Activated CD8-positive, alpha-beta memory T cell treated with anti-CD3 and anti-CD28 coated beads for 1 hour (primary cell): ENCODE measurements at places on chromosomes 12 and 14.

GRCh38 chr12:80472236-80472635 is 28.2 kb downstream of the PTPRQ start:
- no peak for DNase-seq

DNA sequence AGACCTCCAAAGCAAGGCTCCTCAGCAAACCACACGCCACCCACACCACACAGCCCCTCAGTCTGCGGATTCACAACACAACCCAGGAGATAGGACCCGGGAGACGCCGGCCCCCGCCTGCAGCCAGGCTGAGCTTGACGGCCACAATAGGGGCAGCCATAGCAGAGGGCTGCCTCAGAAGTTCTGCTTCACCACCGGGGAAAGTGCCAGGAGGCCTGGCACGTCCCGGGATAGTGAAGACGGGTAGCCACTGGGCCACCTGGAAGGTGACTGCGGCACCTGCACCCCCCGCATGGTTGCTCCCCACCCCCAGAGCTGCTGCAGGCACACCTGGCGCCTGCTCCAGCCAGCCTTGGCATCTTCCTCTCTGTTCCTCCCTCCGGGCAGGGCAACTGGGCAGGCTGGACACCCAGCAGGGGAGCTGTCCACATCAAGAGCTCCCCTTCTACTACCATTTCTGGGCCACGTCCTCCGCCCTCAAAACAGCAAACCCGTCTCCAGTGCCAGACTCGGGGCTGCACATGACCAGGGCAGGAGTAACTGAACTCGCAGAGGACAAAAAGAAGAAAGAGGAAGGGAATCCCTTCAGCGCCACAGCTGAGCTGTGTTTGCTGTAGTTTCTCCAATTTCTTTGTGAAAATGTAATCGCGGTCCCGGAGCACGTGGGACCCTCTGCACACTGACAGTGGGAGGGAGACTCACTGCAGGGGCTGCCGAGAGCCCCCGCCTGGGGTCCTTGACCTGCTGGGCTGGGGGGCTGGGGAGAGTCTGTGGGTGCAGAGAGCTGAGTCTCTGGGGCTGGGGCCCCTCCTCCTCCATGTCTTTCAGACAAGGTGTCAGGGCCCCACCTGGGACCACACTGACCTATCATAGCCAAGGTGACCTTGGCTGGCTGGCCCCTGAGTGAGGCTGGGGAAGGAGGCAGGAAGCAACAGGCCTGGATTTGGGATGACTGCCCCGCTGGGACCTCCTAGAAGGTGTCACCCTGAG is 74.2 kb upstream of the C14orf180 start:
- no peak for DNase-seq

GRCh38 chr14:80919622-80920021 is 21.9 kb downstream of the CEP128 start:
- DNase-seq = no peak

DNA sequence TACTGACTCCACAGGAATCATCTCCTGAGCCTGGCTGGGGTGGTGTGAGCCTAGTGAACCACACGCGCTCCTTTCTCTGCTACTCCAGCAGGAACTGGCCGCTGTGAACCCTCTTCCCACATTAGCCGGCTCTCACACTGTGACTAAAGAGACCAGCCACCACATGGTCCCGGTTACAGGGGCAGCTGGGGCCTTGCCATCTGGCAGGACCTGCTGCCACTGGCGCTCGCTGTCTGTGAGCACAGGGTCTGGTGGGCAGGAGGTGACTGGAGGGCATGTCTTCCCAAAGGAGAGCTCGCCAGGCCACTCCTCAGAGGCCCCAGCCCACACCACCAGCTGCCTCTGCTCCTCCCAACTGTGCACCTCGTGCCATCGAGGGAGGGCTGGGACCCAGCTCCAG is 99.3 kb downstream of the SINHCAF start:
- no peak for DNase-seq

DNA sequence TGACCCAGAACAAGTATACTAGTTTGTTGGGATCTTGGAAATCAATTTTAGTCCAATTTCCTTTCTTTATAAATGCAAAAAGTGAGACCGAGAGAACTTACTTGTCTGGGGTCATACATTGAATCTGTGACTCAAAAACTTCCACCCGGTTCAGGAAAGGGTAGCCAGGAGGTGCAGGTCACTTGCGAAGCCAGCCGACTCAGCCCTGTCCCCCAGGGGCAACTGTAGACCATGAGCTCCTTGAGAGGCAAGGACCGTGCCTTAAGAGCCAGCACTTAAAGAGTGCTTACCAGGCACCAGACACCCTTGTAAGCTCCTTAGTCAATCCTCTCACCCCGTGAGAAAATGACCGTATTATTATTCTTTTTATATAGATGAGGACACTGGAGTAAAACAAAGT is 505 bp upstream of the BCDIN3D start:
- DNase-seq = no peak

- no peak for DNase-seq
Observed at GRCh38 chr12:25434515-25434914, 118.6 kb downstream of the LMNTD1 start.

- peak; percentile 48 for DNase-seq
Observed at GRCh38 chr14:72420749-72421474, 473.0 kb downstream of the DPF3 start.

DNA sequence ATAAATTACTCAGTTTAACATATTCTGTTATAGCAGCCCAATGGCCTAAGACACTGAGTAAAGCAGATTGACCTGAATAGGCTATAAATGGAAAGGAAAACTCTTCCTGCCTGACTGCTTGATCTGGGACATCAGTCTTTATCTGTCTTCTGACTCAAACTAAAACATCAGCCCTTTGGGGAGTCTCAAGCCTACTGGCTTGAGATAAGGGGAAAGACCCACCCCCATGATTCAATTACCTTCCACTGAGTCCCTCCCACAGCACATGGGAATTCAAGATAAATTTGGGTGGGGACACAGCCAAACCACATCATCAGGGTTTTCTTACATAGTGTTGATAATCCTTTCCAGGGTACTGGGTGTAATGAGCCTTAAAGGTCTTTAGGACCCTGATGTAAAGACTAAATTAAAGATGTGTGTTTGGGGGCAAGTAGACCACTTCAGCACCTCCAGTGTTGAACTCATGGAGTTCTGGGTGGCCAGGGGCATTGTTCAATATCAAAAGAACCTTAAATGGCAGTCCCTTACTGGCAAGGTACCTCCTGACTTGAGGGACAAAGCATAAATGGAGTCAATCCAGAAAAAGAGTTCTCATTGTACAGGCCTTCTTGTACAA is 67.8 kb downstream of the TSHR start:
- DNase-seq = no peak
